ENCODE measurements at places on chromosomes 13 and 19. TPM values are rescaled to one million over a fixed set of nuclear protein-coding genes. Genes with fewer than 3 reads are reported as not detected.

The CYP2A6 gene
- not detected for polyA plus RNA-seq

The FUT6 gene
- polyA plus RNA-seq, result not detected

The CGB8 gene
- polyA plus RNA-seq, result not detected

The CD22 gene
- polyA plus RNA-seq, result 0.93 TPM

The ZNF708 gene
- 8.7 TPM for polyA plus RNA-seq

The F2RL3 gene
- 0.48 TPM for polyA plus RNA-seq

The SIAH3 gene
- not detected for polyA plus RNA-seq

The BSG gene
- polyA plus RNA-seq, result 682 TPM

The FFAR2 gene
- 1.6 TPM for polyA plus RNA-seq

The PSG4 gene
- not detected for polyA plus RNA-seq

The PRTN3 gene
- polyA plus RNA-seq, result not detected

The POGLUT2 gene
- polyA plus RNA-seq, result 1.2 TPM

The SIGLEC5 gene
- polyA plus RNA-seq, result 0.49 TPM

The CATSPERD gene
- polyA plus RNA-seq, result not detected

The IER2 gene
- 395 TPM for polyA plus RNA-seq

The SLITRK5 gene
- polyA plus RNA-seq, result not detected

The NECTIN2 gene
- 0.09 TPM for polyA plus RNA-seq

The SPRED3 gene
- polyA plus RNA-seq, result not detected

The OR7D2 gene
- polyA plus RNA-seq, result not detected

The PRKCG gene
- not detected for polyA plus RNA-seq

The PGLYRP2 gene
- polyA plus RNA-seq, result 0.10 TPM

The EDDM13 gene
- 7.7 TPM for polyA plus RNA-seq

The FGF21 gene
- not detected for polyA plus RNA-seq

The ZNF578 gene
- polyA plus RNA-seq, result 4.1 TPM

The TSHZ3 gene
- 3.5 TPM for polyA plus RNA-seq

The ZNF416 gene
- polyA plus RNA-seq, result 3.2 TPM

The SF3A2 gene
- polyA plus RNA-seq, result 11.1 TPM

The SLC44A2 gene
- 195 TPM for polyA plus RNA-seq

The ZNF471 gene
- not detected for polyA plus RNA-seq

The PPP2R1A gene
- 219 TPM for polyA plus RNA-seq

The CACNA1A gene
- polyA plus RNA-seq, result 1.4 TPM

The UTP14C gene
- 1.5 TPM for polyA plus RNA-seq

The CCL25 gene
- 1.1 TPM for polyA plus RNA-seq

The SPART gene
- polyA plus RNA-seq, result 48.7 TPM

The RNF225 gene
- polyA plus RNA-seq, result not detected

The NKPD1 gene
- not detected for polyA plus RNA-seq

The LGALS14 gene
- not detected for polyA plus RNA-seq

The CERS1 gene
- not detected for polyA plus RNA-seq

The SCN1B gene
- polyA plus RNA-seq, result 0.58 TPM

The PEG3 gene
- not detected for polyA plus RNA-seq

The PCCA gene
- 11.4 TPM for polyA plus RNA-seq

The PCSK4 gene
- not detected for polyA plus RNA-seq

The CKM gene
- polyA plus RNA-seq, result not detected

The ADM5 gene
- polyA plus RNA-seq, result 0.28 TPM

The CASP14 gene
- polyA plus RNA-seq, result not detected

The CBLC gene
- polyA plus RNA-seq, result not detected

The LILRA1 gene
- polyA plus RNA-seq, result 3.4 TPM

The GRIK5 gene
- not detected for polyA plus RNA-seq

The KRI1 gene
- polyA plus RNA-seq, result 44.4 TPM

The KLK15 gene
- polyA plus RNA-seq, result not detected

The ZNF880 gene
- polyA plus RNA-seq, result 27.3 TPM

The TMEM91 gene
- 5.2 TPM for polyA plus RNA-seq

The SRRM5 gene
- 0.86 TPM for polyA plus RNA-seq

The ADGRE3 gene
- polyA plus RNA-seq, result 0.66 TPM

The ASF1B gene
- polyA plus RNA-seq, result 11.8 TPM

The S1PR2 gene
- 1.4 TPM for polyA plus RNA-seq

The CYP2S1 gene
- polyA plus RNA-seq, result 1.4 TPM

The GRWD1 gene
- 34.6 TPM for polyA plus RNA-seq

The GRIN2D gene
- polyA plus RNA-seq, result not detected

All from immature natural killer cell (primary cell).